ENCODE measurements at places on chromosomes 12 and 14.

DNA sequence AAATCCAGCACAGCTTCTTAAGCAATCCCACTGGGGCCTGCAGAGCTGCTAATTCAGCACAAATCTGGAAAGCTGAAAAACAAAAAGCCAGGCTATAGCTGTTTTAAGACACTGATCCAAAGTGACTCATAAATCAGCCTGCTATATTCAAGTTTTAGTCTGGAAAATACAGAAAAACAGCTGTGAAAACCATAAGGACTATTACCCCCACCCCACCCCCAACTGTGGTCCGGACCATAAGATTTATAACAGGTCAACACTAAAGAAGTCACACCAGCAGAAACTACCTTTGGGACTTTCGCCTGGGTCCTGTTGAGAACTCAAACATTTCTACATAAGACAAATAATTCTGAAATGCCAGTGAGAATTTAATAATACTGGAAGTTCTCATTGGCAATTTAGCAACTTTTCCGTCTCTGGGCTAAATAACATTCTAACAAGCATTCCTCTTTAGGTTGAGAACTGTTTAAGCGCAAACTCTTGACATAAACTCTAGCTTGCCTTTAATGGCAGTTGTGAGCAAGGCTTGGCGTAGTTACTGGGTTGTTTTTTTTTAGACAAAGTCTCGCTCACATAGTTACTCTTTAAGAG lies 3.3 kb downstream of the LRIG3 start:
- DNase-seq: no peak

DNA sequence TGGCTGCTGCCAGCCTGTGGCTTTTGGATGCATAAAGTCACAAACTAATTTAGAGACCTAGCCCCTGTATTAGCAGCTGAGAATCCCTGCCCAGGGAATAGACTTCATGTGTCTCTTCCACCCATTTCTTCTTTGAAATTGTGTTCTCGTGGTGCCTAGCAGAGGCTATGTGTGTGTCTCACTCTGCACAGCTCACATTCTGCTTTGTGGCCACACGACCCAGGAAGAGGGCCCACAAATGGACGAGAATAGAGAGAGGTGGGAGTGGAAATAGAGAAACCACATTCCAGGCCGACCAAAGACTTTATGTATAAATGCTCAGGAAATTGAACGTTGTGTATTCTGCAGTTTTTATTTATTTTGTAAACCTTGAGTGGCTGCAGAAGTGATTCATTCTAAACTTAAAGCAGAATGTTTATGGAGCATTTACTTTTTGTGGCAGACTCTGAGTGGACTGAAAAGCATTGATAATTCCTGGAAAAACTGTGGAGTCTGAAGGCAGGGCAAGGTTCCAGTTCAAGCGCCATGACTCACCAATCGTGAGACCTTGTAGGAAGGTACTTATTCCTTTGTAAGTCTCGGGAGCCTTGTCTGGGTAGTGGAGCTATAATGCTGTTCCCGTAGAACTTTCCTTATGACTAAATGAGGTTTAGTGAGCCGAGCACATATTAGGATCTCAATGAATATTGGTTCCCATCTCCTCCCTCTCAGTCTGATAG lies 9.1 kb downstream of the B4GALNT3 start:
- DNase-seq: no peak

GRCh38 chr12:74584483-74585062 lies 46.9 kb downstream of the ATXN7L3B start:
- no peak for DNase-seq

- no peak for DNase-seq
Observed at GRCh38 chr14:61193476-61193875, 87.7 kb downstream of the TMEM30B start.

DNA sequence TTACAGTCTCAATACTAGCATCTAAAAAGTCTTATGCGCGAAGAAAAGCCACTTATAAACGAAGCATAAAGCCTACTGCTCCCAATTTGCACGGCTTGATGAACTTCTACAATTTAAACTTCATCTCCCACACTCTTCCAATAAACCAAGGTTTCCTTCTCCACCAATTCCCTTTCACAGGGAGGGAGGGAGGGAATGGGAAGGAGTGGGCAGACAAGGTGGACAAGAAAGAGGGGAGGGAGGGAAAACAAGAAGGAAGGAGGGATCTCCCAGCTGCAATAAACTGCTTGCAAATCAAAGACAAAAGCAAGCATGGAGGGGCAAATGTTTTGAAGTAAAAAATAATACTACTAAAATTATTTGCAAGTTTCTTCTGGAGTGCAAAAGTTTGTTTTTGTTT lies 64.5 kb downstream of the MED13L start:
- DNase-seq: no peak

DNA sequence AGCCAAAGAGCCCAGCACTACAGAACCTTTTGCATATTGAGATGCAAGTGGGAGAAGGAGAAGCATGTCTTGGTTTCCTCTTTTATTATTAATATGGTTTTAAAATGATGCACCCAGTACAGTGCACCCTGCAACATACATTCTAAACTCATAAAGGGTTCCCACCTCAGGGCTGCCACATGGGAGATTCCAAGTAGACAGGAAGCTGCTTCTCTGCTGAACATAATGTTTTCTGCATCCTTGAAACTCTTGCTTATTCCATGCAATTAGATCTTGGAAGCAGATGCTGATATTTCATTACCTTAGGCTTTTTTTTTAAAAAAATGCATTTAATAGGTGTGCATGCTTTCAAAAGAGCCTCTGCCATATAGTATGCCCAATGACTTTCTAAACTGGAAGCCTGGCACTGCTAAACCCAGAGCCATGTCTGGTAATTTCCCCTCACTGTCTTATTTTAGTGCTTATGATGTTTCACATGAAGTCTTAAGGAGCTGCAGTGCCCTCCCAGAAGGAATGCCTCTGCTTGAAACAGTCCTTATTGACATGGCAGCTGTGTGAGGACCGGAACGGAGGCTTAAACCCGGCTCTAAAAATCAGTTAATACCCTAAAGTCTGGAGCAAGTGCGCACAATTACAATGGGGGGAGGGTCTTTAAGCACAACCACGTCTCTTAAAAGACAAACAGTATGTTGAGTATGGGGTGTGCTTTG lies 2.0 kb upstream of the SIX1 start:
- no peak for DNase-seq

- no peak for DNase-seq
Observed at GRCh38 chr14:20428802-20429201, 7.2 kb downstream of the KLHL33 start.

GRCh38 chr12:45674181-45674977 lies 55.1 kb upstream of the ARID2 start:
- no peak for DNase-seq

- DNase-seq: no peak
Observed at GRCh38 chr12:62113366-62114011, 146.7 kb upstream of the USP15 start.

DNA sequence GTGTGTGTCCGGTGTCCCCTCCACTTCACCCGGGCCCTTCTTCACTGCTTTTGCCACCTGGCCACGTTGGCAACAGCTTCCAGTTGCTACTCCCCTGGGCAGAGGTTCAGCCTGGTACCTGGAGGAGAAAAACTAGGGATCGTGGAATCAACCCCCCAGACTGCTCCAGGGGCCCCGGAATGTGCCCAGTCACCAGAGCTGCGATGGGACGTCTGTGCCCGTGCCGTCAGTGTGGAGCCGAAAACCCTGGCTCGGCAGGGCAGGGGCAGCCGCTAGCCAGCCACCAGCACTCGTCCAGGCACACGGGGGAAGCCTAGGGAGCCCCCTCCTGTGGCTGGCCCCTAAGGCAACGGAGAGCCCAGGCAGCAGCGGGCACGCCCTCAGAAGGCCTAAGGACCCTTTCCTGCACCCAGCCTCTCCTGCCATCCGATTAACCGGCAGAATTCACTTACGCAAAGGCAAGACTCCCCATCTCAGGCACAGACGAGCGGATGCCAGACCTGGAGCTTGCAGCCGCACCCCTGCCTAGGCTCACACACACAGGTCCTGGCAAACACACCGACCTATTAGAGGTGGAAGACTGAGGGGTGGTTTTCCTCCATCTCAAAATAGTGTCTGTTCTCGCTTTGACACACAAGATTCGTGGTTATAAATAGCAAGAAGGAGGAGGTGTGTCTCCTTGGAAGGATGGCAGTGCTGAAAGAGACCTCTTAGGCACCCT lies 62.6 kb downstream of the FBXL14 start:
- DNase-seq: peak; percentile 19

- no peak for DNase-seq
Observed at GRCh38 chr14:70514168-70515069, 20.4 kb downstream of the ADAM20 start.

GRCh38 chr12:93832131-93832530 lies 155.0 kb downstream of the CRADD start:
- no peak for DNase-seq

DNA sequence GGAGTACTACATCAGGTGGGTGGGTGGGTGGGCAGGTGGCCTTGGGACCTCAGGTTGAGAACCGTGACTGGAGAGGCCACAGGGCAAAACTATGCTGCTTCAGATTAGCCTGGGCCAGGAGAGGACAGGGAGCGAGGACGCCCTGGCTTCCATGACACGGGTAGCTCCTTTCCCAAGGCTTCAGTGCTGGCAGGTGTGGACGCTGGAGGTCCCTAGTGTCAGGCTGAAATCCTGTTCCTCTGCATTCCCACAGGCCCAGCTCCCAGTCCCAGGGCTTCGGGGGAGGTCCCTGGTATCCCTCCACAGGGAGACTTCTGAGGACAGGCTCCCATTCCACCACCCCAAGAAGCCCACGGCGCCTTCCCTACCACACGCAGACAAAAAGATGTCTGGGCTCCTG lies 31.6 kb downstream of the CCDC92 start:
- no peak for DNase-seq

DNA sequence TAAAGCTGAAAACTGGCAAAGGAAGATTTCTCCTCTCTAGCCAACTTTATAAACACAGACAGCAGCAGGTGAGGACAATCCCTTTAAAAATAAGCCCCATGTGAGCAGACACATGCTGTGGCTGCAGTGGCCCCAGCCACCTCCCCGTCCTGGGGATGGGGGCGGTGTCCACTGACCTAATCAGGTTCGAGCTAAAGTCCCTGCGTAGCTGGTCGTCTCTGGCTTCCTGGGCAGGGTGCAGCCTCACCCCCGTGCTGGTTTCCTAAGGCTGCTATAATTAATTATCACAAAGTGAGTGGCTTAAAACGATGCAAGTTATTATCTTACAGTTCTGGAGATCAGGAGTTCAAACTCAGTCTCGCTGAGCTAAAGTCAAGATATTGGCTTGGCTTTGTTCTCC lies 1.0 kb downstream of the BDKRB1 start:
- DNase-seq: no peak

- no peak for DNase-seq
Observed at GRCh38 chr14:94966344-94966743, 191.0 kb downstream of the DICER1 start.

- no peak for DNase-seq
Observed at GRCh38 chr14:33254342-33254741, 315.7 kb downstream of the NPAS3 start.

DNA sequence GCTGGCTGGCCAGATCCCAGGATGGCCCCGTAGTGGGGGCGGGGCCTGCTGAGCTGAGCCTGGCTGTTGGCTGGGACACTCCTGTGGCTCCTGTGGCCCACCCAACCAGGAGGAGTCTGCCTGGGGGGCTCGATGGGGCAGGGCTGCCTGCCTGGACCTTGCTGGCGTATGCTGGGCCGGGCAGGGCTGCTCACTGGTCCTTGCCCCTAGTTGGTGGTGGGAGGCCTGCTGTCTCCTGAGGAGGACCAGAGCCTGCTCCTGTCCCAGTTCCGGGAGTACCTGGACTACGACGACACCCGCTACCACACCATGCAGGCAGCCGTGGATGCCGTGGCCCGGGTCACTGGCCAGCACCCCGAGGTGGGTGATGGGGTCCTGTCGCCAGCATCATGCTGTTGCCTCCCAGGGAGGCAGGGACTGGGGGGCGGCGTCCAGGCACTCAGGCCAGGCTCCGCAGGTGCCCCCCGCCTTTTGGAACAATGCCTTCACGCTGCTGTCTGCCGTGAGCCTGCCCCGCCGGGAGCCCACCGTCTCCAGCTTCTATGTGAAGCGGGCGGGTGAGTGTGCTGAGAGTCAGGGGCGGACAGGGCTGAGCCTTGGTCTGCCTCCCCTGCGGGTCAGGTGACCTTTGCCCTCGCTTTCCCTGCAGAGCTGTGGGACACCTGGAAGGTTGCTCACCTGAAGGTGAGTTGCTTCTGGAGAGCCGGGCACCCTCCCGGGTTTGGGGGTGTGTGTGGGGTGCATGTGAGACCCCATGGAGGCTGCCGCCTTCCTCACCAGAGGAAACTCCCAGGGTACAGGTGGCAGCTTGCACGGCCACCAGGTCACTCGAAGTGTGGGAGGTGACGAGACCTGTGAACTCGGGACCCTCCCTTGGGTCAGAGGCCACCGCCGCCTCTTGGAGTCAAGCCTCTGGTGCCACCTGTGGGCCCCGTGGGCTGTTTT lies 3.4 kb downstream of the NOC4L start:
- no peak for DNase-seq
